ENCODE measurements at places on chromosomes 7 and 10. TPM values are rescaled to one million over a fixed set of nuclear protein-coding genes. Genes with fewer than 3 reads are reported as not detected.
A peak's percentile ranks its signal among the peaks of the same experiment; 100 is the strongest.

DNA sequence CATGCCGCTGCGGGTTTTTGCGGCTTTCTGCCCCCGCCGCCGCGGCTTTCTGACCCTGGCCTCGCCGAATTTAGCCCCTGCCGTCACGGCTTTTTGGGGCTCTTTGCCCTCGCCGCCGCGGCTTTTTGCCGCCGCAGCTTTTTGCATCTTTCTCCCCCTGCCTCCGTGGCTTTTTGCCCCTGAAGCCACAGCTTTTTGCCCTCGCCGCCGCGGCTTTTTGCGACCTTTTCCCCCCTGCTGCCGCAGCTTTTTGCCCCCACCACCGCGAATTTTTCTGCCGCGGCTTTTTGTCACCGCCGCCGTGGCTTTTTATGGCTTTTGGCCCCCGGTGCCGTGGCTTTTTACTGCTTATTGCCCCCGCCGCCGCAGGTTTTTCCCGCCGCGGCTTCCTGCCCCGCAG is 636.5 kb downstream of the ZNF716 start:
- no peaks in the 10 kb centered on the region for H3K27me3 ChIP-seq
- H3K4me3 ChIP-seq = no peak overlapping the region
- H3K36me3 ChIP-seq = peaks cover 5% of the 10 kb centered on the region
- no peaks in the 10 kb centered on the region for H3K4me1 ChIP-seq

- H3K4me1 ChIP-seq = peaks cover 26% of the 10 kb centered on the region
- no peak overlapping the region for H3K4me3 ChIP-seq
- no peak overlapping the region for H3K27ac ChIP-seq
- peaks cover 62% of the 10 kb centered on the region for H3K27me3 ChIP-seq
These were observed 25.0 kb downstream of the ABLIM1 start for GRCh38 chr10:114632869-114633715.

DNA sequence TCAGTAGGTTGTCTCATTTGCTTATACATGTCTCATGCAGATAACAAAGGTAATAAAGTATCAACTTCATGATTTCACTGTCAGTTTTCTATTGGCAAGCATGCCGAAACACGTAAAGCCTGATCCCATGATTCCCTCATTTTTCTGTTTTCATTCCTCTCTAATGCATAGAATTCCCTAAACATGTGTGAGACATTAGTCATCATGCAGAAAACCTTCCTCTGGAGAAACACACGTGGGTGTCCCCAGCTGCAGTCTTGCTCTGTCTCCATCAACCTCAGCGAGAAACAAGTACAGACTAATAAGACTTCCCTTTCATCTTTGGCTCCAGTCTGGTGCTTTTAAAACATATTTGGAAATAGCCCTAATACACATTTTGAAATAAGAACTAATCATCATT is 432.7 kb upstream of the VSTM2A start:
- H3K4me3 ChIP-seq = no peak overlapping the region
- DNase-seq = no peak
- no peak overlapping the region for H3K27ac ChIP-seq
- no peaks in the 10 kb centered on the region for H3K4me1 ChIP-seq
- no peaks in the 10 kb centered on the region for H3K27me3 ChIP-seq
- H3K36me3 ChIP-seq = no peaks in the 10 kb centered on the region

DNA sequence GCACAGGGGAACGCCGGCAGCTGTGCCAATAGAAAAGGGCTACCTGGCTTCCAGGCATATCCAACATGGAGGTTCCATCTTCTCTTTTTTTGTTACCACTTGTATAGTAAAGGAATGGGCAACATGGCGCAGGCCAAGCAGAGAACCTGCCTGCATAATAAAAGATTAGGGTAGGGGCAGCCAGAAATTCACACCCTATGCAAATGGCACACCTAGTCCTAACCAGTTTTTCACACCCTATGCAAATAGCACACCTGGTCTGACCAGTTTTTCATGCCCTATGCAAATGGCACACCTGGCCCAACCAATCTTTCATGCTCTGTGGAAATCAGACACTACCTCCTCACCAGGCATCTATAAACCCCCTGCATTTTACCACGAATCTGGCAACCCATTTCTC is 369.5 kb downstream of the IPMK start:
- no peak overlapping the region for H3K27ac ChIP-seq
- no peaks in the 10 kb centered on the region for H3K36me3 ChIP-seq
- DNase-seq = no peak
- H3K4me1 ChIP-seq = no peaks in the 10 kb centered on the region
- no peak overlapping the region for H3K4me3 ChIP-seq
- H3K27me3 ChIP-seq = no peaks in the 10 kb centered on the region

DNA sequence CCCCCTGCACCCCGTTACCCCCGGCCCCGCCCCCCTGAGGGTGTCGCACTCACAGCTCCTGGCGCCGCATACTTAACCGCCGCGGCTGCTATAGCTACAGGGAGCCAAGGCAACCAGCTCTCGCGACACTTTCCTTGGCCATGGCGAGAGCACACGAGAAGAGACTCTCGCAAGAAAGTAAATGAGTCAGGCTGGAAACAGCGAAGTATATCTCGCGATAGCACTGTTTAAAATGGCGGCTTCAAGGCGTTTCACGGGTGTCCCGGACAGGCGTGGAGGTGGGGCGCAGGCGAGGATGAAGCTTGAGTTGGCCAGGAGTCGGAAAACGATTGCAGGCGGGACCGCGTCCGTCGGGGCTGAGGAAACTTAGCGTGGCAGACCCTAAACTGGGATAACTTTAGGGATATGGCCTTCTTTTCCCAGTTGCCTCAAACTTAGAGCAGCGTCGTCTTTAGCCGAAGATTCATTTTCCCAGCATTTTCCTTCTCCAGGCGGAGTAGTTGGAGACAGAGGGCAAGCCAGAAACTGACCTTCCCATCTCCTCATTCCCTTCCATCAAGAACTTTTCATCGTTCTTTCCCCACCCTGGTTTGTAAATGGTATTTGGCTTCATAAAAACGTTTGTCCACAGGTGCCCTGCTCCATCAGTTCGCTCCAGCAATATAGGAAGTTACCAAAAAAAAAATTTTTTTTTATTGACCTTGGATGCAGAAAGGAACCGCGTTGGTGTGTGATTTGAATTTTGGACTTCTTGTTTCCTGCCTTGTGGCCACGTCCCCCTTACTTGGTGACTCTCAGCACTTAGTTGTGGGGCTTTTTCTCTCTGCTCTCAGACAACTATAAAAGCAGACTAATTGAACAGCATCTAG is 15.2 kb downstream of the MYOZ1 start:
- peak overlapping the region; percentile 96 for H3K4me3 ChIP-seq
- DNase-seq = peak; percentile 91
- no peaks in the 10 kb centered on the region for H3K27me3 ChIP-seq
- peaks cover 3% of the 10 kb centered on the region for H3K36me3 ChIP-seq
- peak overlapping the region; percentile 96 for H3K27ac ChIP-seq

DNA sequence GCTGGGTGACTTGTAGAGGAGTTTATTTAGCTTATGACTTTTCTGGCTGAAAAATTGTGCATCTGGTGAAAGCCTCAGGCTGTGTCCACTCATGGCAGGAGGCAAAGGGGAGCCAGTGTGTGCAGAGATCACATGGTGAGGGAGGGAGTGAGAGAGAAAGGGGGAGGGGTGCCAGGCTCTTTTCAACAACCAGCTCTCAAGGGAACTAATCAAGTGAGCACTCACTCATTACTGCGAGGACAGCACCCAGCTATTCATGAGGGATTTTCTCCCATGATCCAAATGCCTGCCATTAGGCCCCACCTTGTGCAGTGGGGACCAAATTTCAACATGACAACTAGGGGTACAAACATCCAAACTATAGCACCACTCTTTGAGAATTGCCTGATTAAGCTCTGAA is 590.2 kb downstream of the MAGI2 start:
- H3K27ac ChIP-seq = no peak overlapping the region
- H3K4me1 ChIP-seq = no peaks in the 10 kb centered on the region
- H3K27me3 ChIP-seq = no peaks in the 10 kb centered on the region
- H3K36me3 ChIP-seq = no peaks in the 10 kb centered on the region

DNA sequence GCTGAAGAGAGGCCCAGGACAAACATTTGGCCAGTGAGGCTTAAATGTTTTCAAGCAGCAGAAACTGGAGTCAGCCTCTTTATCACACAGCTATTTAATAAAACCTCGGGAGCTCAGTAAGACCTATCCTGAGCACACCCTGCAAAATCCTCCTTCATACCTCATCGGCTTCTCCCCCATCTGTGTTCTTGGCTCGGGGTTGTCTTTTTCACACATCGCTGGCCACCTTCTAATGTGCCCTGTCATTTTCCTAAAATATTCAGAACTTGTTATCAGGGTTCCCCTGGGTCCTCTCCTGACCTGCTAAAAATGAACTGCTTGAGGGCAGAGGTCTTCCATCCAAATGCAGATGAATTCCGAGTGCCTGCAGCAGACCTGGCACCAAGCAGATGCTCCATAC is 310.3 kb upstream of the AKR1E2 start:
- no peak overlapping the region for H3K4me3 ChIP-seq
- DNase-seq = no peak
- peaks cover 7% of the 10 kb centered on the region for H3K4me1 ChIP-seq

DNA sequence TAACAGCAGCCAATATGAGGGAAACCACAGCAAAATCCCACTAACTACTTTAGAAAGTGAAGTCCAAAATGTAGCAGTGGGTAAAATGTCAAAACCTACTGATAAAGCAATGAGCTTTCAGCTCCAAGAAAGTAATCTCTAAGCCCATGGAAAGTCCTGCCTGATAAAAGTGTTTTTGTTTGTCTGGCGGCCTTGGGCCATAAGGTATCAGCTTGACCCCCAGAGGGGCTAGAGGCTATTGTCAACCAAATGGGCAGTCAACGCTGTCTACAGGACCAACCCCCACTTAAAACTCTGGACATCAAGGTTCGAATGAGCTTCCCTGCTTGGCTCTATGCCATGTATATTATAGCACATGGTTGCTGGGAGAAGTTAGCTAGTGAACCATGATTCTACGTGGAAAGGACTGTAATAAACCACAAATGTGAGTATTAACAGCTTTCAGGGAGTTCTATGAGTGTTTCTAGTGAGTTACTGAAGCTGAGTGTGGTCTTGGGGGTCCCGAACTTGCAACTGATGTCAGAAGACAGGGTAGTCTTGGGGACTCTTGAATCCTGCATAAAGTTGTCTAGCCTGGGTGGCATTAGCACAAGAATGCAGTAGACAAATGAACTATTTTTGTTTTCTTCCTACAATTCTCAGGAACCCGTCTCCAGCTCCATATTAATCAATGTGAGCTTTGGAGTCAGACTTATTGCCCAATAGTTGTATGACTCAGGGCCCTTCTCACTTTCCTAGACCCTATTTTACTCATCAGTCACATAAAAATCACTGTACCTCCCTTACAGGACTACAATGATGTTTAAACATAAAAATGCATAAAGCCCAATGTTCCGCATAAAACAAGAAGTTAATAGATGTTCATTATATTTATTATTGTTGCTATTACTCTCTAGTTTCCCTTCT is 164.9 kb downstream of the DGKI start:
- no peak overlapping the region for H3K27ac ChIP-seq
- no peak for DNase-seq
- H3K27me3 ChIP-seq = peaks cover 5% of the 10 kb centered on the region

- no peaks in the 10 kb centered on the region for H3K27me3 ChIP-seq
- no peaks in the 10 kb centered on the region for H3K36me3 ChIP-seq
- H3K4me1 ChIP-seq = peaks cover 9% of the 10 kb centered on the region
- no peak overlapping the region for H3K4me3 ChIP-seq
- no peak overlapping the region for H3K27ac ChIP-seq
- no peak for DNase-seq
These were observed 20.6 kb downstream of the KLHDC10 start for GRCh38 chr7:130090745-130091532.

DNA sequence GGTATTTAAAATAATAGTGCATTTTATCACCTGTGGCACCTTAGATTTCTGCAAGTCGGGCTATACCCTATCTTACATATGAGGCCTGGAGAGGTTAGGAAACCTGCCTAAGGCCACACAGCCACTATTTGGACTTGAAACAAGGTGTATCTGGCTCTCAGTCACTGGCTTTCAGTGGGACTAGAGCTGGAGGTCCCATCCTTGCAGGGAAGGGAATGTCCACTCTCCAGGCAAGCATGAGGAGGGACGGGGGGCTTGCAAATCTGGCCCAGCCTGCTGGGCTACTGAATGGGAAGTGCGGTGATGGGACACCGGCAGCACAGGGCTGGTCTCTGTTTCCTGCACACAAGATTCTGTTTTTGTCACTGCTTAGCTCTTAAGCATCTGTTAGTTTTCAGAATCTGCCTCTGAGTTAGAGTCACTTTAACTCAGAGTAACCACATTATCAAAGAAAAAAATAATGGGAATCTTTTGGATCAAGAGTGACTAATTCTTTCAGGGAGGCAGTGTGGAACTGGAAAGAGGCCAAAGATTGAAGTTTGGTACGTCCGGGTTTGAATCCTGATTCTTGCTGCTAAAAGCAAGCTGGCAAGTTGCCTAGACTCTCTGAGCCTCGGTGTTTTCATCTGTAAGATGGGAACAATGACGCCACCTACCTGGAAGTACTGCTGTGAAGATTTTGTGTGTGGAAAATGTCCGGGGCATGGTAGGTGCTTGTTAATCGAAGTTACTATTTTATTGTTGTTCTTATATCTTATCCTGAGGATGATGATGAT is 33.8 kb upstream of the HABP2 start:
- no peaks in the 10 kb centered on the region for H3K36me3 ChIP-seq
- peaks cover 4% of the 10 kb centered on the region for H3K27me3 ChIP-seq
- no peaks in the 10 kb centered on the region for H3K4me1 ChIP-seq
- no peak for DNase-seq
- no peak overlapping the region for H3K27ac ChIP-seq
- H3K4me3 ChIP-seq = no peak overlapping the region

- H3K4me1 ChIP-seq = peaks cover 19% of the 10 kb centered on the region
- H3K36me3 ChIP-seq = no peaks in the 10 kb centered on the region
- DNase-seq = no peak
- no peak overlapping the region for H3K27ac ChIP-seq
- no peak overlapping the region for H3K4me3 ChIP-seq
These were observed 10.6 kb upstream of the LAMTOR4 start for GRCh38 chr7:100137851-100138760.

- H3K27me3 ChIP-seq = no peaks in the 10 kb centered on the region
- peak overlapping the region; percentile 90 for H3K4me3 ChIP-seq
- H3K36me3 ChIP-seq = peaks cover 10% of the 10 kb centered on the region
- H3K4me1 ChIP-seq = peaks cover 30% of the 10 kb centered on the region
- peak overlapping the region; percentile 95 for H3K27ac ChIP-seq
These were observed 1.3 kb upstream of the SH2D4B start for GRCh38 chr10:80536361-80536835.

GRCh38 chr7:101832205-101832631 is 14.8 kb downstream of the CUX1 start:
- no peaks in the 10 kb centered on the region for H3K27me3 ChIP-seq
- no peak overlapping the region for H3K27ac ChIP-seq
- no peaks in the 10 kb centered on the region for H3K4me1 ChIP-seq
- H3K36me3 ChIP-seq = peaks cover 3% of the 10 kb centered on the region
- no peak overlapping the region for H3K4me3 ChIP-seq

DNA sequence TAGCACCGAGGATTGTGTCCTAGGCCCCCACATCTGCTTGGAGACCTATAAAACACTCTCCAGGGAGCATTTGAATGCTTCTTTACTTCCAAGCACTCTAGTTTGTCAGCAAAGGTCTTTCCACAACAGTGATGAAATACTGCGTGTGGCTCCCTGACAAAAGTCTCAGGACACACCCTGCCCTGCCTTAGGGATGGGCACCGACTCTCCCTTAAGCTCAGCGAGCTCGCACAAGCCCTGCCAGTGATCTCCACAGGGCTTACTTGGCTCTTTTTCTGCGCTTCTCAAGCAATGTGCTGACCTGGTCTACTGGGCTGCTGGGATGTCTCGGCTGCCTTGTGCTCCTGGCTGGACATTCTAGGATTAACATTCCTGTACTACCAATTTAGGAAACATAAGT is 84.3 kb upstream of the MPP7 start:
- H3K4me3 ChIP-seq = no peak overlapping the region
- peaks cover 5% of the 10 kb centered on the region for H3K4me1 ChIP-seq
- peaks cover 14% of the 10 kb centered on the region for H3K27me3 ChIP-seq
- no peaks in the 10 kb centered on the region for H3K36me3 ChIP-seq
- no peak for DNase-seq

Gene CFTR
- total RNA-seq = not detected

Gene NKX1-2
- not detected for total RNA-seq

Gene FAM25A
- total RNA-seq = not detected

Gene MUC12
- total RNA-seq = 0.85 TPM

Gene MARVELD1
- 6.5 TPM for total RNA-seq
